ENCODE measurements at places on chromosomes 7 and 10. TPM values are rescaled to one million over a fixed set of nuclear protein-coding genes. Genes with fewer than 3 reads are reported as not detected.

NUPR2 gene
- total RNA-seq, result not detected

DNA sequence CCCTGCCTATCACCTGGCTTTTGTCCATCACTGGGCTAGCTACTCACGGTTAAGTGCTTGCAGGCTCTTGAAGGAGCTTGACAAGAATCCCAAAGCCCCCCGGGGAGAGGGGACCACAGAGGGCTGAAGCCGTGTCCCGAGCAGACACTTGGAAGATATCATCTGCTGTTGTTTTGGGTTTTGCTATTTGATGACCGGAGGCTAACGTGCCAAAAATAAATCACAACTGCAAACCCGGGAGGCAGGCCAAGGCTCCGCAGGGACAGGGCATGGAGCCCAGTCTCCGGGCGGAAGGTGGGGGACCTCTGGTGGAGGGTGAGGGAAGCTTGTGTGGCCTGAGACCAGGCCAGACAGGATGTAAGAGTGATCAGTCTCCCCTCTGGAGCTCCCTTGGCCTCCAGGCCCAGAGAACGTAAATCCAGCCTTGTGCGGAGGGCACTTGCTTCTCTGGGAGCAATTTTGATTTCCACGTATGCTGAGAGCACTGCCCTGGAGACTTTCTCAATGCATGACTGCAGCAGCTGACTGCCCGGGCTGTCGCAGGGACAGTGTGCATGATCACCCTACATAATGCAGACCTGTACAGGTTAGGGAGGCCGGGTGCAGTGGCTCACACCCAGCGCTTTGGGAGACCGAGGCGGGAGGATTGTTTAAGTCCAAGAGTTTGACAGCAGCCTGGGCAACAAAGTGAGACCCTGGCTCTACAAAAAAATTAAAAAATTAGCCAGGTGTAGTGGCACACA is at the start of gene PHKG1:
TSS of gene PHKG1 (minus strand) at position 164 of the 743 bp plus-strand sequence. CDS start 4,011 bp downstream, outside the sequence.
- no peak for DNase-seq

DNA sequence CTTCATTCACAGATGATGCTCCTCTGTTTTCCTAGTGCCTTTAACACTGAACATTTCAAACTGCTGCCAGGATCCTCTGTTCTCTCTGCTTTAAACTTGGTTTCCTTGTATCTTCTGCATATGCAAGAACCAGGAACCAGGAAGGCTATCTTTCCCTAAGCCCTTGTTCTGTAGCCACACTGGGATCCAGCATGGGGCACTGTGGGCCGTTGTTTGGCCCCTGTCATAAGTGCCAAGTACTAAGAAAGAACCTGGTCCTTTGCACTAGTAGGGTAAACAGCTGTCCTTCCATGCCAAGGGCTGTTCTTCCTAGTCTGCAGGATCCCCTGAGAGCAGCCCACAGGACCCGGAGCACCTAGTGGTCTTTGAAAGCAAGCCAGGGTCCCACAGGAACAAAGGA is 49.0 kb upstream of the TRIM8 start:
- DNase-seq, result no peak

DNA sequence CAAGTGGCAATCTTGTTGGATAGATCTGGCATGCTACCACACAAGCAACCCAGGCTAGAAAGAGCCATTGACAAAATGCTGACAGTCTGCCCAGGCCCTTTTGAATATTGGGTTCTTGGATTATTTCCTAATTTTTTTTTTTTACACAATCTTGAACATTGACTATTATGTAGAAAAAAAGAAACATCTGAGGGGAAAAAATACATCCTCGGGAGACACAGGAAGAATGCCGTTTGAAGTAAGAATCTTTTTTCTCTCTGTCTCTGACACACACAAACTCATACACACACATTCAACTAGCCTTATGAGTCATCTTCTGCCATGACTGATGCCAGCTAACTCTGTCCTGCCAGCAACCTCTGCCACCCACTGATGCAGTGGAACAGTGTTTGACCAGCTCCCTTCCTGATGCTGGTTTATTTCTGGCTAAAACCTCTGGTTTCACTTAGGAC is 47.2 kb downstream of the SORBS1 start:
- DNase-seq, result no peak

- no peak for DNase-seq
Observed at GRCh38 chr7:51592842-51593599, 276.4 kb upstream of the COBL start.

SLC26A4 gene
- 0.12 TPM for total RNA-seq

- DNase-seq, result no peak
Observed at GRCh38 chr10:103576862-103577261, 83.4 kb downstream of the NEURL1 start.

MACC1 gene
- total RNA-seq, result 0.12 TPM

CNPY1 gene
- 2.4 TPM for total RNA-seq
